Common myeloid progenitor, CD34-positive (primary cell): ENCODE measurements at places on chromosomes 12 and 14.

DNA sequence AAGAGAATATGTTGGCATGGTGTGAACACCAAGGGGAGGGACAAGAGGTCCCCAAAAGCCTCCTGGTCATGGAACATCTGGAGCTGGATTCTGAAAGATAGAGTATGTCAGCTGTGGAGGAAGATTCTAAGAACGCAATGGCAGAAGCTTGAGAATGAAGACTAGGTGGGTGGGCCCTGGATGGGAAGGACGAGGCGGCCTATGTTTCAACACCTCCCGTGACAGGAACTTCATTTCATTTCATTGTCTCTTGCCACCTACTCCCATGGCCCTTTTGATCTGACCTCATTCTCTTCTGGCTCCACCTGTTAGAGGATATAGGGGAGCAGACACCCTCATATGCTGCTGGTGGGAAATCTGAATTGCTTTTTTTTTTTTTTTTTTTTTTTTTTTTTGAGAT is 3.3 kb downstream of the UNG start:
- DNase-seq, result no peak

GRCh38 chr12:3496957-3497356 is 6.0 kb downstream of the PRMT8 start:
- DNase-seq, result peak; percentile 36

GRCh38 chr12:131313635-131314034 is 359.9 kb downstream of the ADGRD1 start:
- no peak for DNase-seq

DNA sequence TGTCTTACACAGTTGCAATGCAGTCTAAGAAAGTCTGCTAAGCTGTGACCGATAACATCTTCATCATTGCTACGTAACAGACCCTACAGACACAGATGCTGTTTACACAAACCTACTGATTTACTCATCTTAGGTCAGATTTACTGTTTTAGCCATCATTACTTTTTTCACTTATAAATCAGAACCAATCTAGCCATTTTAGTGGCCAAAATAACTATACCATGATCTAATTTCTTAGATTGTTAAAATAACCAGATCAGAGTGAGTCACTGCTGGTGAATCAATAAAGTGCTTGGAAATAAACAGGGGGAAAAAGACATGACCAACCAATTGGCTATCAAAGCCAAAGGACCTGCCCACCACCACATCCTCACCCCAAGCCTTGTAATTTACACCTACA is 57.0 kb upstream of the FOXN3 start:
- no peak for DNase-seq

GRCh38 chr14:103104654-103105452 is 10.3 kb downstream of the EXOC3L4 start:
- DNase-seq, result peak; percentile 72

DNA sequence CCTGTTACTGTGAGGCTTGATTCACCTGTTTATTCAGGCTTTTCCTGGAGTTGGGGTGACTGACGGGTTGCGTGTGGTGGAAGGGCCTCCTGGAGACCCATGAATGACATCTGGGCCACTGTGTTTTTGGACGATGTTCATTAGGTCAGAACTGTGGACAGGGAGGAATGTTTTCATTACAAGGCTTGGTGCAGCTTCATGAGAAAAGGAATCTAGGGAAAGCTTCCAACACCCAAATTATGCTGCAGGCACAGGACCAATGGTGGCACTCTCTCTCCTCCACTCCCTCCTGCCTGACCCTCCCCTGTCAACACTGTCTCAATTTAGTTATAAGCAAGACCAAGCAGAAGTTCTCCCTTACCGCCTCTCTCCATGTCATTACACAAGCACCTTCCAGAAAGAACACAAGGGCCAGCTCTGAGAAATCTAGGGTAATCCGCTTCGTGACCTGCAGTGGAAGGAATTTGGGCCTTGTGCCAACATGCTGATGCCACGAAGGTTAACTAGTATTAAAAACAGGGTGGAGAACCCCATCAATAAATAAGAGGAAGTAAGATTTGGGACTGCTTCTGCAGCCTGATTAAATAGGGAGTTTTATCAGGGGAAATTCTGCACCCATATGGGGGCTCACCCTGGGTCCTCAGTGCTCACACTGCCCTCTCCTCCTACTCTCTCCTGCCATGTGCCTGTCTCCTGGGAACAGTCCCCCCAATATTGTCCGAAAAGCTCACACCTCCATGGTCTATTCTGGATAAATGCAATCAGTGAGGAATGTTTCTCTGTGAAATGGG is 200.3 kb downstream of the KTN1 start:
- peak; percentile 50 for DNase-seq

DNA sequence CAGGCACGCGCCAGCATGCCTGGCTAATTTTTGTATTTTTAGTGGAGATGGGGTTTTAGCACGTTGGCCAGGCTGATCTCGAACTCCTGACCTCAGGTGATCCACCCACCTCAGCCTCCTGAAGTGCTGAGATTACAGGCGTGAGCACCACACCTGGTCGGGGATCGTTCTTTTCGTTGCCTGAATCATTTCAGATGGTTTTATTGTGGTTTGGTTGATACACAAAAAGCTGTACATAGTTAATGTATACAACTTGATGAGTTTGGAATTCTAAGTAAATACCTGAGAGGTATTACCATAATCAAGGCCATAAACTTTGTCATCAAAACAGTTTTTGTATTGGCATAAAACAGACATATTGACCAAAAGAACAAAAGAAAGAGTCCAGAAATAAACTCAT is 63.3 kb downstream of the RIC8B start:
- DNase-seq, result no peak

GRCh38 chr12:29023436-29024076 is 125.5 kb upstream of the FAR2 start:
- DNase-seq, result no peak

- DNase-seq, result peak; percentile 92
These were observed 723 bp downstream of the NFATC4 start for GRCh38 chr14:24368562-24369252.

- DNase-seq, result peak; percentile 89
These were observed 69.6 kb downstream of the MOK start for GRCh38 chr14:102235275-102235897.

DNA sequence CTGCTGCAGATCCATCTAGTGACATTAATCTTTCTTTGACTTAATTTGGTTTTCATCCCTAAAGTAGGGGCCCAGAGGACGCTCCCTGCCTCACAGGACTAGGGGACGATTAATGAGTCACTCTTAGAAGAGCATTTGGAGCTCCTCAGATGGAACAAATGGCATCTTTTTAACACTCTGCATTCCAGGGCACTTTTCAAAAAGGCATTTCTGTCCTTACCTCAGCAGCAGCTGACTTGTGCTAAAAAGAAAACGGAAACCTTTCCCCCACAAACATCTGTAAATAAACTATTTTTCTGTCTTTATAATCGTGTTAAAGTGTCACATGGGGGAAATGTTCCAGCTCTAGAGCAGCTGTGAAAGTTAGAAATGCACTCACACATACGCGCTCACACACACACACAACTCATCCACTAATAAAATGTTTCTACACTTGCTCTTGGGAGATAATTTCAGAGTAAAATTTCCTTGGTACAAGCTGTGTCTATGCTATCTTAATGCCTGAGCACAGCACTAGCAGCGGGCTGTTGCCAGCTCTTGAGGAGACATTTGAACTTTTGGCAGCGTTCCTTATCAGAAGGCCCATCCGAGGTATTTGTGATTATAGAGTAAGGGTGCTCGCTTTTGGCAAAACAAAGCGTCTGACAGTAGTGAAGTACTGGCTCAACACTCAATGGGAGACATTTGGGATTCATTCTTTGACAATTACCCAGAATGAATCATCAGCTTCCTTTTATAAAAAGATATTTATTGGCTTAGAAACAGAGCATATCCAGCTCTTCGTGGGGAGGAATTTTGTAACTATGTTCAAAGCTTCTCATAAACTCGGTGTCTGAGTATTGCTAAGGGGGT is 141.3 kb downstream of the PLXNC1 start:
- no peak for DNase-seq

- DNase-seq, result peak; percentile 97
These were observed 3.5 kb upstream of the P2RX7 start for GRCh38 chr12:121128908-121129810.

- DNase-seq, result no peak
These were observed 556 bp downstream of the MTHFD1 start for GRCh38 chr14:64388533-64389285.

DNA sequence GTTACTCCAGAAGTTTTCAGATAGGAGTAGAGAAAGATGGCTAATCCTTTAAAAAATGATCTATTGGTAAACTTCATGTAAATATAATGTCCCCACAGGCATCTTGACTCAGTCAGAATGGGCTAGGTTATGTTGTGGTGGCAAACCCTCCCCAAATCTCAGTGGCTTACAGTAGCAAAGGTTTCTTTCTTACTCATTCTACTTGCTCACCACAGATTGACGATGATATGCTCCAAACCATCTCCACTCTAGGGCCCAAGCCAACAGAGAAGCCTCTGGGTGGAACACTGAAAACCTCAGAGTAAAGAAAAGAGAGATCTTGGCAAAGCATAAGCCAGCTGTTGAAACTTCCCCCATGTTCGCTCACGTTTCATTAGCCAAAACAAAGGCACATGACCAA is 146.4 kb downstream of the EMP1 start:
- DNase-seq, result no peak

- peak; percentile 82 for DNase-seq
These were observed 26.8 kb upstream of the DAAM1 start for GRCh38 chr14:59161561-59162175.

DNA sequence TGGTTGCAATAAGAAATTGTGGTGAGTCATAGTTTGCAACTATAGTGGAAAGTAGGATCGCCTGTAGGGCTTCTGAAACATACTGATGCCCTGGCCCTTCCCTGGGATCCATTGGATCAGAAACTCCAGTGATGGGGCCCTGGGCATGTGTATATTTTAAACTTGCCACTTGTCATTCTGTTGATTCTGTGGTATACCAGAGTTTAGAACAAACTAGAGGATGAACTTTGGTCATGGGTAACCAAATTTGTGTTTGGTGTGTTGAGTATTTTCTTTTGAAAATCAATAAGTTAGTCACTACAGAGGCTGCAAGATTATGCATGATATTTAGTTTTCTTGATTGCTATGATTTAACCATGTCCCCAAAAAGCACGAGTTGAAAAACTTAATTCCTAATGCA is 142.2 kb downstream of the SLC15A5 start:
- DNase-seq, result no peak

- DNase-seq, result no peak
These were observed 70.3 kb downstream of the ALX1 start for GRCh38 chr12:85350356-85350755.

GRCh38 chr14:53696217-53696965 is 260.2 kb downstream of the BMP4 start:
- no peak for DNase-seq

- peak; percentile 2 for DNase-seq
These were observed 60.5 kb upstream of the NUDT4 start for GRCh38 chr12:93317227-93317626.

- peak; percentile 72 for DNase-seq
These were observed 1.8 kb upstream of the TMEM19 start for GRCh38 chr12:71684081-71684480.

- DNase-seq, result no peak
These were observed 68.2 kb upstream of the CLMN start for GRCh38 chr14:95387826-95388445.

GRCh38 chr14:69408331-69408960 is 10.0 kb downstream of the SLC39A9 start:
- peak; percentile 21 for DNase-seq

- no peak for DNase-seq
These were observed 98.1 kb downstream of the PHETA1 start for GRCh38 chr12:111270774-111271173.

DNA sequence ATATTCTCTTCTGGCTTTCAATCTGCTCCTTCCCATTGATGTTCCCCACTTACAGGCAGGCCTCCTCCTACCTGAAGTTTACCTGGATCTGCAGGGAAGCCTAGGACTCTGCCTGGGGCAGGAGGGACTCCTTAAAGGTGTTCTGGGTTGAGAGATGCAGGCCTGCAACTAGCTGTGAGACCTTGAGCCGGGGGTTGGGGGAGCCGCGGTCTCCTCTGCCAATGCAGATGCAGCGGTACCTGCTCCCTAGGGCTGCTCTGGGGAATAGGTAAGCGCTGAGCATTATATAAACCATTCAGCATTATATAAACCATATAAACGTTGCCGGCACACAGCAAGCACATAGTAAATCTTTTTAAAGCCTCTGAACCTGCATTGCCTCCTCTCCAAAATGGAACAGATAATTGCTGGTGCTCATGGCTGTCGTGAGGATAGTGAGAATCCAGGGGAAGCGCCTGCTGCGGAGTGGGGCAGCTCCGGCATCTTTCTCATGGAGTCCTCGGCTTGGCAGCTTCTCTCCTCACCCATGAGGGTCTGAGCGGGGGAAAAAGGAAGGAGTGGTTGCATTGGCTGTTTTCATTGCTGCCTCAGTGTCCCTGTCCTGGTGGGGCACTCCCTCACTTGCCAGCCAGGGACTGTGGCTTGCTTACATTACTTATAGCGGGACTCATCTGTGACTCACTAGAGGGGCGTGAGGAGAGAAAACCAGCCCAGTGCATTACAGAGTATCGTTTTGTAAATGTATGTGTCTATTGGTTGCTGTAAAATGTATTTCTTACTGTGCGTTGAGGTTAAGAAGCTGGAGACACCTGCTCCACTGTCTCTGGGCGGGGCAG is 12.5 kb upstream of the KRT80 start:
- DNase-seq, result no peak

DNA sequence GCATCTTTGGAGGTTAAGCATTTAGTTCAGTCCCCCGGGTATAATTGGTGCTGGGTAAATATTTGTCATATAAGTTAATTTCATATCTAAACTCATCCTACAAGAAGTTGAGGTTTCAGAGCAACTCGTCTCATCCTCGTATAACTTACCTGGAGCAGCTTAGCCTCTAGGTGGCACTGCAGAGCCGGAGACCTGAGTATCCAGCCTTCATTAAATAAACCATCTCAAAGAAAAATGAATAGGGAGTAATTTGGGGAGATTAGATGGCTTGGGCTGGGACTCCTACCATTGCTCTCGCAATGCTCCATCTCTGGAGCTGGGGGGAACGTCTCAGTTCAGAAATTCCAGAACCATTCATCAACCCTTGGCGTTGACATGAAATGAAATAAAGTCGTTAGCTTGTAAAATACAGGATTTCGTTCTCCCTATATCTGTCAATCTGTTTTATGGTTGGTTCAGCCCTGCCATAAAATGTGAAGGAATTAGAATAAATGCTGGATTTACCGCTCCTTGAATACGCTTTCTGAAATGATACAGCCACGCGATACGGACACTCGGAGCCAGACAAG is 122.9 kb upstream of the TMEM132D start:
- peak; percentile 21 for DNase-seq

- DNase-seq, result no peak
These were observed 9.6 kb upstream of the CCER1 start for GRCh38 chr12:90964616-90965015.

DNA sequence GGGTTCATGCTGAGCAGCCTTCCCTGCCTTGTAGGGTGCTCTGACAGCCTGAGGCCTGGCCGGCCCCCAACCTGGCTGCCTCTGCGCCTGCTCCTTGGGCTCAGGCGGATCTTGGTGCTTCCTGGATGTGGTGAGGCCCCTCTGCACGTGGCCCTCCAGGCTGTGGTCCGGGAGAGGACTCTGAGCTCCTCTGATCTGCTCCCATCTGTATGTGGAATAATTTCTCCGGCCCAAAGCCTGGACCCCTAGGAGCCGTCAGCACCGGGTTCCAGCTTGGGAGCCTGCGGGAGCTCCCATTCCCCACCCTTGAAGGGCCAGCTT is 21.3 kb upstream of the EIF2B2 start:
- DNase-seq, result no peak
